H1 (cell line): ENCODE measurements at places on chromosomes 3 and 15. TPM values are rescaled to one million over a fixed set of nuclear protein-coding genes. Genes with fewer than 3 reads are reported as not detected.

Gene PPP1R14D
- total RNA-seq = not detected in 2 replicates

Gene NRROS
- 5.1 and 5.3 TPM in 2 replicates for total RNA-seq

Gene KLHL40
- not detected in 2 replicates for total RNA-seq

Gene PTPRG
- total RNA-seq = 90.1 and 96.2 TPM in 2 replicates

Gene PARP6
- 33.0 and 39.8 TPM in 2 replicates for total RNA-seq

Gene TMEM212
- total RNA-seq = not detected in 2 replicates

Gene UCN2
- not detected in 2 replicates for total RNA-seq

Gene BFSP2
- not detected in 2 replicates for total RNA-seq

Gene GMNC
- 0.24 and 0.50 TPM in 2 replicates for total RNA-seq

Gene TNNC1
- 5.8 and 9.5 TPM in 2 replicates for total RNA-seq

Gene SHC4
- total RNA-seq = 0.30 and 0.54 TPM in 2 replicates

Gene CA12
- 4.9 and 5.8 TPM in 2 replicates for total RNA-seq

Gene BCL2A1
- not detected in 2 replicates for total RNA-seq

Gene CDHR4
- total RNA-seq = 0.50 and 0.54 TPM in 2 replicates

Gene TERC
- 14.0 and 17.0 TPM in 2 replicates for total RNA-seq

Gene FETUB
- total RNA-seq = not detected in 2 replicates

Gene MB21D2
- total RNA-seq = 20.7 and 21.0 TPM in 2 replicates

Gene ACOX2
- total RNA-seq = 3.1 and 3.2 TPM in 2 replicates

Gene FHIT
- total RNA-seq = 1.8 and 3.2 TPM in 2 replicates

Gene IGSF11
- 1.1 and 1.6 TPM in 2 replicates for total RNA-seq

Gene FRMD4B
- 5.4 and 7.2 TPM in 2 replicates for total RNA-seq

Gene TM4SF1
- total RNA-seq = 0.26 and 1.5 TPM in 2 replicates

Gene THSD4
- 6.2 and 6.4 TPM in 2 replicates for total RNA-seq

Gene HGD
- total RNA-seq = not detected in 2 replicates

Gene KCNMB3
- 1.9 and 2.0 TPM in 2 replicates for total RNA-seq

Gene ADCY5
- total RNA-seq = 18.5 and 18.9 TPM in 2 replicates

Gene CADM2
- 20.2 and 20.9 TPM in 2 replicates for total RNA-seq

Gene TTC23
- 16.0 and 23.0 TPM in 2 replicates for total RNA-seq

Gene FAM3D
- total RNA-seq = not detected in 2 replicates

Gene TLR9
- total RNA-seq = not detected in 2 replicates

Gene EPHB1
- 5.9 TPM in 2 replicates for total RNA-seq

Gene TNFAIP8L3
- 0.27 and 0.67 TPM in 2 replicates for total RNA-seq

Gene STARD5
- 5.5 and 5.8 TPM in 2 replicates for total RNA-seq

Gene C3orf62
- total RNA-seq = 3.0 and 3.2 TPM in 2 replicates

Gene RFC4
- total RNA-seq = 86.9 and 100 TPM in 2 replicates

Gene RPL22L1
- total RNA-seq = 271 and 280 TPM in 2 replicates

Gene KLHL25
- 16.5 and 17.1 TPM in 2 replicates for total RNA-seq

Gene LRIG1
- 78.1 and 86.8 TPM in 2 replicates for total RNA-seq

Gene DET1
- total RNA-seq = 5.4 and 6.1 TPM in 2 replicates

Gene PLXNB1
- total RNA-seq = 114 and 115 TPM in 2 replicates

Gene MAP4
- 172 and 179 TPM in 2 replicates for total RNA-seq
